Pulmonary artery endothelial cell (primary cell): ENCODE measurements at places on chromosomes 3 and 15.

DNA sequence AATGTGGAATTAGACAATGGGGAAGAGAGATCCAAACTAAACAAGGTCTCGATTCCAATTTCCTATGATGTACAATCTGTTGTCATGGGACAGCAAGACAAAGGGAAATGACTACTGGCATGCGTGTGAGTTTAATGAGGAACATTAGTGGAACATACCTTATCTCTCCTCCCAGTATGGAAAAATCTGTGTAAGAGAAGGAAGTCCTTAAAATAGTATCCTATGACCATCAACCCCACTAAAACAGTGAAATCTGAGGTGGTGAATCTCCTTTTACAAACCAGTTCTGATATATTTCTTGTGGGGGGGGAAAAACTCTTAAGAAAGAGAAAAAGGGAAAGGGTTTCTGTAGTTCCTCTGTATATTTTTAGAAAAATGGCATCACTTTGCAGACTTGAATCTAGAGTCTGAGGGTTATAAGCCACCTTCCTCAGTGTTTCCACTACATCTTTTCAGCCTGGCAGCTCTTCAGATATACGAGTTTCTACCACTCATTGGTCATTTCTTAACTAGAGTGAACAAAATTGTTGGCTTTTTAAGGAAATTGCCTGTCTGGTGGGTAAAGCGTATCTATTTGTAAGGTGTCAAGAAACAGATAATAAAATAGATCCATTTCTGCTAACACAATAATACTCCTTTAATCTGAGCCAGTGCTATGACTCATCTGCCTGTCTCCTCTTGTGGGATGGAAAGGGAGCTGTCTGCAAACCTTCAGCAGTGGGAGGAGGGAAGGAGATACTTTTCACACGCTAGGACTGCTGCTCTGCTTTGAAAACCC, 3.0 kb upstream of the TNFAIP8L3 start:
- peak; percentile 95 for DNase-seq

DNA sequence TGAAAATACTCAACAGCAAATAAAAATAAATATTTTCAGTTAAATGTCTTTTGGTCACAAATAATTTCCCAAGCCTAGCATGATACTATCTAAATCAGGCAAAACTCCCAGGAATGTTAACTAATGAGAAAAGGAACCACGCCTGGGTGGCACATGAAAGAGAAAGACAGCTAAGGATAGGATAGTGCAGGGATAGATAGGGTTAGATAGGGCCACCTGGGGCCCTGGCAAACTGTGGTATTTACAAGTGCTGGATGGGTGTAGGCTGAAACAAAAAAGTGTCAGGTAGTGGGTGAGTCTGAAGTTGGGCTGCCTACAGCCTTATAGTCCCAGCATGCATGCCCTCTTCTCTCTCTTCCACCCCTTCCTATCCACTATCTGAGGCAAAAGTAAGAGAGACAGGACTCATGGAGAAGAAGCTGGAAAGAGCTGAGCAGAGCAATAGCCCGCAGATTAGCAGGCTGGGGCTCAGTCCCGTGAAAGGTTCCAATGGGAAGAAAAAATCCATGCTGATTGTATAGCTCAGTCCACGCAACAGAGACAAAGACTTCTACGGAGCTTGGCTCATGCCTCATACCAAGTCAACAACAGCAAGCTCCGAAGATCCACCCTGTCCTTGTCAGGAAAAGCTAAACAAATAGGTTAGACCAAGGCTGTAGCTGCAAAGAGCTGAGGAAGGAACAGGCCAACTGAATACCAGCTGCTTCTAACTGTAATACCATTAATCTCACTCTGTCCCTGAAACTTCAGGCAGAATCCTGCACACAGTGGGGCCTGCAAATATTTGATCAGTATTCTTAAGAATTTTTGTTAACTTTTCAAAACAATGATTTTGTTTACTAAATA, 342.1 kb upstream of the ATP11B start:
- DNase-seq, result no peak

DNA sequence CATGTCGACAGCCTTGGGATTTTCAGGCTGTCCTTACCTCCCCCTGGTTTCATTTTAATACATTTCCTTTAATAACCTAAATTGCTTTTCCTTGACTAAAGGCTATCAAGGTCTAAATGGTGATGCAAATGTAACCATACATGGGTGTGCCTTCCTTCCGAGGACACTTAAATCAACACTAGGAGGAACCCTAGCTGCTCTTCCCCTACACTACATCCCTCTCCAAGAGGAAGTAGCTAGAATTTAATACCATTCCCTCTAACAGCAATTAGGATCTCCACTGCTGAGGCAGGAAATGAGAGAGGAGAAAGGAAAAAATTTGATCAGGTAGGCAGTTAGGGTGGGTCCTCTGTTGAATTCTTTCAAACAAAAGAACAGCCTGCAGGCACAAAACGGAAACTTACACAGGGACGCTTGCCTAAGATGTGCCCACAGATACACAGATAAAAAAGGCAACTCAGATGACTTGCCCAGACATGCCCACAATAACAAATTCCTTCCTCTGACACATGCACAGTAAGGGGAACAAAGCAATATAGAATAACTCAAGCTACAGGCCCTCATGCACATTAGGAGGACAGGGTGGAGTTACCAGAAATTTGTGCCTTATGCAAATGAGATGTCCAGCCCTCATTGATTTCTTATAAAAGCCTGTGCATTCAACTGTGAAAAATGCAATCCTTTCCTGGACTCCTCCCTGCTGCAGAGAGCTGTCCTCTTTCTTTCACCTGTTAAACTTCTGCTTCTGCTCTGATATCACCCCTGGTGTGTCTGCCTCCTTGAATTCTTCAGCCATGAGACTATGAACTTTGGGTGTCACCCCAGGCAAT, 1024.4 kb upstream of the CADM2 start:
- no peak for DNase-seq

DNA sequence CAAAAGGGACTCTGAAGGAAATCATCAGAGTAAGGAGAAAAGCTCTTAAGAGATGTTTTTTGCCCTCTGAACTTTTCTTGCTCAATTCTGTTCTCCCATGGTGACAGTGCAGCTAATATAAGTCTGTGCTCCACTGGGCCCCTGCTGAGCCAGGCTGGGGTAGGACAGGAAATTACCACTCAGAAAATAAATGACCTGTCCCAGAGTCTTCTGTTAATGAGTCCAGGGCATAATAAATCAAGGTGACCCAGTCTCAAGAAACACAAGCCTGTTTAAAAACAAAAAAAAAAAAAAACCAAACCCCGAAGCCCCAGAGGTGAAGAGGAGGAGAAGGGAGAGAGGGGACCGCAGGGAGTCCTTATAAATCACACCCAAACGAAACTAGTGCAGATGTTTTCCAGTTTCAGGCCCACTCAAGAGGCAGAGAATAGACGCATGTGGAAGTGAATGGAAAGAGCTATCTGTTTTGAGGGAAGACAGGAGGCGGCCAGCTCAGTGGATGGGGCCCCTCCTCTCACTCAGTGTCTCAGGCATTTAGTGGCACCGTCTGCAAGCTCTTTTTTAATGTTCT, 59.8 kb upstream of the BOC start:
- no peak for DNase-seq

DNA sequence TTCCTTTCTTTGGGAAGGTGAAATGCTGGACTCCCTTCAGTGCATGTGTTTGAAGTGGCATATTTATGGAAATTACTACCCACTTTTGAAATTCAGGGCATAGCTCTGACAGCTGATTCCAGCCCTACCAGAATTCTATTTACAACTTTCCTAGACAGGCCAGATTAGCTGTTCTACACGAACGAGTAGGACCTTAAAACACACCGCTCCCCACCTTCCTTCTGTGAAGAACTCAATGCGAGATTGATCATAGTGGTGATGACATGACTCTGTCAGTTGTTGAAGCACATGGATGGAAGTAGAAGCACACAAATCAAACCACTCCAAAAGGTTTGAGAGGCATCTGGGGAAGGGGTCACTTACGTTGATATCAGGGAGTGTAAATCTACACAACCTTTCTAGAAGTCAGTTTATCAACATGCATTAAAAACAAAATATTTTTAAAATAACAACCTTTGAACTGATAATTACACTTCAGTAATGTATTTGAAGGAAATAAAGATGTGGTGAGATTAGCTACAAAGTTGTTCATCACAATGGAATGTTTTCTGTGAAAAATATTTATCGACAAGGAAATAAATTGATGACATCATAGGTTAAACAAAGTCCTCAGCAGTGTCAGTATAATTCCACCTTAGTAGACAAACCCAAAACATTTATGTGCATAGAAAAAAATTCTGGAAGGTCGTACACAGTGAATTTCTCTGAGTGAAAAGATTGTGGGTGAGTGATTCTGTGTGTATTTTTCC, 29.8 kb downstream of the RARB start:
- peak; percentile 40 for DNase-seq

DNA sequence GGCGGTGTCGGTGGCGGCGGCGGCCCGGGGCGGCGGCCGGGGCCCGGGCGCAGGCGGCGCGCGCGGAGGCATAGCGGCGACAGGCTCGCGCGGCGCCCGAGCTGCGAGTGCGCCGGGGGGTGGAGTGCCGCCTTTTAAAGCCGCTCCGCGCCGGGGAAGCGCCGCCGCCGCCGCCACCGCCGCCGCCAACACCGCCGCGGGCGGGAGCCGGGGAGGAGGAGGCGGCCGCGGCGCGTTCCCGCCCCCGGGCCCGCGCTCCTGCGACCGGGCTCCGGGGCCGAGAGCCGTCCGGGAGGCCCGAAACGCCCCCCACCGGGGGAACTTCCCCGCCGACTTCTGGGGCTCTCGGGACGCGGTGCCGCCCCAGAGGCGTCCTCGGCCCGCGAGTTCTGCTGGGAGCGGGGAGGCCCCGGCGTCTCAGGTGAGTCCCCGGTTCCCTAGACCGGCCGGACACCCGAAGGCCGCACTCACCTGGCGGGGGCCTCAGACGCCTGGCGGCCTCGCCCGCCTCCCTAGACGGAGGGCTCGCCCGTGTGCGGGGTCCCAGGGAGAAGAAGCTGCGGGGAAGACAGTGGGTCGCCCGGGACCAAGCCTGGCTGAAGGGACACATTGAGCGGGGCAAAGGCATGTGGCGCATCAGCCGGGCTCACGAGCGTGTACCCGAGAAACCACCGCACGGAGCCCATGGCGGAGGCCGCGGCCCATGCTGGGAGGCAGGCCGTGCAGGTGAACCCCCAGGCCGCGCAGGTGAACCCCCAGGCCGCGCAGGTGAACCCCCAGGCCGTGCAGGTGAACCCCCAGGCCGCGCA, at the start of gene PCSK6:
PCSK6 (minus strand) TSS at position 109 of the 809 bp plus-strand sequence; CDS start at position 72, 37 bp downstream.
- no peak for DNase-seq

- DNase-seq, result no peak
Observed at GRCh38 chr3:170244576-170244975, 22.4 kb downstream of the PRKCI start.

- no peak for DNase-seq
Observed at GRCh38 chr3:123324880-123325765, 123.4 kb downstream of the SEC22A start.

DNA sequence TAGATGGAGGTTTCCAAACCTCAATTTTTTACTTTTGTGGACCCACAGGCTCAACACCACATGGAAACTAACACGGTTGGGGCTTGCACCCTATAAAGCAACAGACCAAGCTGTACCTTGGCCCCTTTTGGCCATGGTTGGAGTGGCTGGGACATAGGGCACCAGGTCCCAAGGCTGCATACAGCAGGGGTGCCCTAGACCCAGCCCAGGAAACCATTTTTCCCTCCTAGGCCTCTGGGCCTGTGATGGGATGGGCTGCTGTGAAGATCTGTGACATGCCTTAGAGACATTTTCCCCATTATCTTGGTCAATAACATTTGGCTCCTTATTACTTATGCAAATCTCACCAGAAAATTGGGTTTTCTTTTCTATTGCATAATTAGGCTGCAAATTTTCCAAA, 337.0 kb upstream of the CADM2 start:
- no peak for DNase-seq

GRCh38 chr3:185825006-185825638, at the start of gene IGF2BP2:
IGF2BP2 (minus strand) TSS chr3:185825042; CDS start chr3:185824960, 82 bp downstream.
- peak; percentile 54 for DNase-seq

GRCh38 chr3:127637971-127638370, 9.0 kb downstream of the PODXL2 start:
- no peak for DNase-seq

DNA sequence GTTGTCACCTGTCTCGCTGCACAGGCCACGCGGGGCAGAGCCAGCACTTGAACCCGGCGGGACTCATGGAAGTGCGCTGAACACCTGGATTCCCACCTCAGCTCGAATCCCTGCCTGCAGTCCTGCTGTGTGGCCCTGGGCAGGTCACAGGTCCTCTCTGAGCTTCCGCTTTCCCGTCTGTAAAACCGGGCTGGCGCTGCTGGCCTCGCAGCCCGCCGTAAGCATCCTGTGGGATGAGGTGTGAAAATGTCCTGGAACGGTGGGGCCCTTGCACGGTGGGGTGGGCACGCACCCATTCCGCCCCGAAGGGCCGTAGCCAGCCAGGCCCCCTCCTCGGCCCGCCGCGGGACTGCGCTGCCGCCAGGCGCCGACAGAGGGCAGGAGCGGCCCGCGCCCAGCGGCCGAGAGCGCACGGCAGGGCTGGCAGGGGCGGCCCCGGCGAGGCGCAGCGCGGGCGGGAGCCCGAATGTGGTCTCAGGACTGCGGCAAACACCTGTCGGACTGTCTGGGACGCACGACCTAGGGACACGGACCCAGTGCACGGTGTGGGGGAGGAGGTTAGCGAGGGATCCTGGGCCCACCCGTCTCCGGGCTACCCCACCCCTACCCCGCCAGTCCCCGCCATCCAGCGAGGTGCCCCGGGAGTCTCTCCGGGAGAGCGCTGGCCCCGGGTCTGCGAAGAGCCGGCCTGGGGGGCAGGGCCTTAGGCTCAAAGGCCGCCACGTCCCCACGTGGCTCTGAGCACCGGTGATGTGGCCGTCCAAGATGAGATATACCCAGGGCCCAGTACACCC, 40.4 kb downstream of the DNAJB8 start:
- DNase-seq, result no peak

DNA sequence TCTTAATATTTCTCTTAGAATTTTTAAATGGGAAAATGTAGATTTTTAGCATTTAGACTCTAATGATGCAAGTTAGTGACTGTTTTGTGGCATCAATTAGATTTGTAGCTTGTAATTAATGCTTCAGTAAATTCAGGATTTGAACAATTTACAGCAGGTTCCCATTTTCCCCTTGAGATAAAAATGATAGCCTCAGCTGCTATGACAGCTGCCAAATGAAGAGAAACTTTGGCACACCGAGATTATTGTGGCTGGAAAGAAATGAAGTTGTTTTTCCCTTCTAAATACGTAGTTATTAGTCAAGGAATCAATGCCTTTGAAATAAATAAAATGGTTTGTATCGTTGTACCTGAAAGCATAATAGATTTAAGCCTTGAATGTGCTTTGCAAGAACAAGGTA, 206.4 kb upstream of the P2RY1 start:
- DNase-seq, result no peak

- DNase-seq, result no peak
Observed at GRCh38 chr3:169383770-169384169, 279.7 kb downstream of the MECOM start.

DNA sequence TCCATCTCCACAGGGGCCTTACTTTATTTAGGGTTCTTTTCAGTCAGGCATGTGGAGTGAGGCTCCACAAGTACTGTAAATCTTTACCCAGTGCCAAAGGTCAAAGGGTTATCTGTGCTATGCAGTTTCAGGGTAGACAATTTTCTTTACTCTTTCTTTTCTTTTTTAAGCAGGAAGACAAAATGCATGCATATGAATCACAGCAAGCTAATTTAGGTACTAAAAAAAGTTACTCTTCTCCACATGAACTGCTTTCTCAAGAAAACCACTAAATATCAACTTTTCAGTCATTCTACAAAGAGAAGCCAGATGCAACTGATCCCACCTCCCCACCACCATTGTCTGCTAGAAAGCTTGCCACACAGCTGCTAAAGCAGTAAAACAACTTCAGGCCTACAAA, 73.3 kb upstream of the PYGO1 start:
- DNase-seq, result peak; percentile 2
